ENCODE measurements at places on chromosomes 4 and X.

DNA sequence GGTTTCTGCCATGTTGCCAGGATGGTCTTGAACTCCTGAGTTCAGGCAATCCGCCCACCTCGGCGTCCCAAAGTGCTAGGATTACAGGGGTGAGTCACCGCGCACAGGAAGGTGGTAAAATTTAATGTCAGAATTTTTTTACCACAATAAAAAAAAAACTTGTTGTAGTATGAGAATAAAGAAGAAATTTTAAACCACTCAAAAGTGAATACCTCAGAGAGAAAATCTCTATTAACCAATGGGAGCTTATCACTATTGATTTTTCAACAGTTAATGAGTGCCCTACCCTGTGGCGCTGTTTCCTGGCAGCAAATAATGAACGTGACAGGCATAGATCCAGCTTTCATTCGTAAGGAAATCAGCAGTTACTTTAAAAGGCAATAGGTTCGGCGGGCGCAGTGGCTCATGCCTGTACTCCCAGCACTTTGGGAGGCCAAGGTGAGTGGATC, 32.7 kb upstream of the SLC25A4 start:
- no peak for DNase-seq

DNA sequence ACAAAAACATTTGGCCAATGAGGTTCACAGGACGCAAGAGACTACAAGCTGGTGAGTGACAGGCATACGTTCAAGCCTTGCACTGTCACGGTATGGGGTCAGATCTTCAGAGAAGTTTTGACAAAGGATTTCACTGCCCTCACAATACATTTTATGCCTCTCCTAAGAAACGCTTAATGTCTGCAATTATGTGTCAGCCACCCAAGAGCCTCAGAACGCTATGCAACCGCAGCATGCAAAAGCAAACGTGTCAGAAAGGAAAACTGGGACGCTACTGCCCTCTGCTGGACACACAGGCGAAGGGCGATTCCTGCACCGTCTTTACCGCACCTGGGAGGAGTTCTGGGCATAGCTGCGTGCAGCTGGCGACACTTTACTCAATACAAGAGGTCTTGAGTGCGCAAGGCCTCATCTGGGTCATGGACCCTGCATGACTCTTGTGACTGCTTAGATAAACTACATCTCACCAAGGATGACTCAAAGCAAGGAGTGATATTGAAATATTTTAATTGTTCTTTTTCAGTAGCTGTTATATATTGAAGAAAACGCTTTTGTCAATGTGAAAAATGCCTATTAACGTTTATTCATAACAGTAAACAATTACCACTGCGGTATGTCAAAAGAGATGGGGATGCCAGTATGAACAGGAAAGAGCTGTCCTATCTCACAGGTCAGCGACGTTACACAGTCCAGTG, 147.6 kb upstream of the FRG1 start:
- DNase-seq = peak; percentile 18

- no peak for DNase-seq
Observed at GRCh38 chr4:123417813-123418212, 21.2 kb downstream of the SPRY1 start.

DNA sequence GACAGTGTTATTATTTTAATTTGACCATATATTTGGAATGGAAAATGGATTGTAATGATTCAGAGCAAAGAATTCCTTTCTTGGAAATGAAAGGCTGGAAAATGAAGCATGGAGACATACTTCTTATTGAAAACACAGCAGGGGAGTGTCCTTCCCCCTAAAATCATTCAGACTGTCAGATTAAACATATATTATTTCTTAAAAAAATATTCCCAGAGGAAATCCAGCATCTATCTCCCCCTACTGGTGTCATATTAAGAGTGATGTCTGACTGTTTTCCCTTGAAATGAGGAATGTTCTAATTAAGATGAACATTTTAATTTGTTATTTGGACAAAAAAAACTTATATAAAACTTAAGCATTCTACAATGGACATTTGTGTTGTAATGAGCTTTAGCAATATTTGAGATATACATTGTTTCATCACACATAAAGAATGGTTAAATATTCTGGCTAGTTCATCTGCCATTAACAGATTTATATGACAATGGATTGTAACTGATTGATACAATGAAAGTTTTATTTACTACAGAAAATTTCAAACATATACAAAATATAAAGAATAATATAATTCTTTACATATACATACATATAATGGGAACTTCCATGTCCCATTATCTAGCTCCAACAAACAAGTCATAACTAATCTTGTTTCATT, 264.6 kb downstream of the SPRY1 start:
- DNase-seq = no peak

- DNase-seq = no peak
Observed at GRCh38 chr4:1239141-1239949, 9.6 kb downstream of the CTBP1 start.

DNA sequence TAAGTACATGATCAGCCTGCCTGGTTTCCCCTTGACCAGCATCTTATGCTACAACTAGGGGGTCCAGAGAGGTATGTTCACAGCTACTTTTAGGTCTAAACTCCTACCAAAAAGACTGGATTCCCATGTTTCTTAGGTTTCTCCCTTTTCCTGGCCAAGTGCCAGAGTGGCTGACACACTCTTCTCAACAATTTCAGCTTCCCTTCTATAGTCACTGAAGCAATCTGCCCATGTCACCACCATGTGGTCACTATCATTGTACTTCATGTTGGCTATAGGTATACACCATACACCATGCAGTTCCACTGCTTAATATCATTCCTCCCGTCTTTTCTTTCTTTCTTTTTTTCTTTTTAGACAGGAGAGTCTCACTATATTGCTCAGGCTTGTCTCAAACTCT, 66.9 kb downstream of the KLHL13 start:
- DNase-seq = no peak

DNA sequence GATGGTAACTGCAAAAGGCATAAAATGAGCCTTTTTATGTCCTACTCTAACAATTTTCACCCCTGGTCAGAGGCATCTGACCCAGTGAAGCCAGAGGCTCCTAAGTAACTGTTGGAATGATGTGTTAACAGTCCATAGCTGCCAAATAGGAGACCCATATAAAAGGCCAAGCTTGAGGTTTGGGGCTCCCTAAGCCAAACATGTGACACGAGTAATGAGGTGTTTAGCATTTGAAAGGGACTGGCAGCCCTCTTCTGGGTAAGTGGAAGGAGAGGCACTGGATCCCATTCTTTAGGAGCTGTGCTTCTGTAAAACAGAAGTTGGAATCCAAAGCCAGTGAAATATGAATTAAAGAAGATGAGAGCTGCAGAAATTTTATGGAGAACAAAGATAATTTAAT, 100.6 kb upstream of the PNPLA4 start:
- no peak for DNase-seq

DNA sequence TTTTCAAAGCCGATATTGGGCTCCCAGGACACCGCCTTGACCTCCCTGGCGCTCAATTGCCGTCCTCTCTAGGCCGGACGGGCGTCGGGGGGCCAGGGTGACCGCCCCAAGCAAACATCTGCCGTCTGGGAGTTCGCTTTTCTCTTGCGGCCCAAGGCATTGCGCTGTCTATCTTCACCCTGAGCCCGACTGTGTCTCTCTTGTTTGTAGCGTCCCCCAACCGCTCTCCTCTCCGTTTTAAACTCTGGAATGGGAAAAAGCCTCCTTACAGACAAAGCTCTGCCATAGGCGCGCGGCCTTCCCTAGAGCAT, 551 bp upstream of the ARX start:
- DNase-seq = no peak

GRCh38 chr4:38490753-38491446, 173.1 kb upstream of the KLF3 start:
- DNase-seq = no peak

- DNase-seq = no peak
Observed at GRCh38 chr4:2595436-2595835, 59.0 kb downstream of the FAM193A start.

GRCh38 chr4:75678965-75679364, 5.8 kb upstream of the G3BP2 start:
- DNase-seq = no peak

DNA sequence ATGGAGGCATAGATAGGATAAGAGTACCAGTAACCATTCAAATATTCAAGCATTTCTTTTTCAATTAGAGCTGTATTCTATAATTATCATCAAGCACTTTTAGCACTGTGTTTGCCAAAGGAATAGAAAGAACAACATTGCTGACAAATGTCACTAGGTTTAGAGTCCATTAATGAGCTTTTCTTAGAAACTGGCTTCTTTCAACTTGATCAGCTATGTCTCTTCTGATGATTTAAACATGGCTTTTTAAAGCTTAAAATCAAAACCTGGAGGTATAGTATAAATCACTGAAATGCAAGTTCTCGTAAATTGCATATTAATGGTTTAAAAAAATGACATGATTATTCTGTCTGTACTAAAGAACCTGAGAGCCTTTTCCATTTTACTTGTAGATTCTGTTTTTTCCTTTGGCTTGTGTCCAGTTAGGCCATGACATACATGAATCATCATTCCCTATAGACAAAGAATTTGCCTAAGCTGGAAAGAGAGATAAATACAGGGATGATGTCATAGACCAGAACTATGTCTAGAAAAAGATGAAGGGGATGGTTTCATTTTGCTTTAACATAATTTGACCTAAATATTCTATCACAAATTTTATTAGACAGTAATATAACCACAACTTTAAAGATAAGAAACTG, 340.1 kb upstream of the CTSO start:
- DNase-seq = peak; percentile 46

GRCh38 chr4:6148506-6149205, 51.7 kb downstream of the JAKMIP1 start:
- no peak for DNase-seq

DNA sequence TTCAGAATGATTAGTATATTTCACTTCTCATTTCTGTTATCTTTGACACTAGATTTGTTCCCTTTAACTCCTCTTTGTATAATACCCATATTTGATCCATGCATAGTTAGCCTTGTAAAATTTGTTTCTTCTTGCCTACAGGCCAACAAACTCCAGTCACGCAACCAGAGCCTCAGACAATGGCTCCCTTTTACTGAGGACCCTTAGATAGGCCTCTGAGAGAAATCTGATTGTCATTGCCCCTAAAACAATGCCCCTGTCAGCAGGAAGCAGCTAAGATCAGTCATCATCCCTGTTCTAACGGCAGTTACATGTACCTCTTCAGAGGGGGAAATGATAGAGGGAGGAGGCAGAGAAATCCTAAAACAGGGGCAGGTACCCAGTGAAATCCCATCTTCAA, 190.6 kb upstream of the TENT5D start:
- no peak for DNase-seq

DNA sequence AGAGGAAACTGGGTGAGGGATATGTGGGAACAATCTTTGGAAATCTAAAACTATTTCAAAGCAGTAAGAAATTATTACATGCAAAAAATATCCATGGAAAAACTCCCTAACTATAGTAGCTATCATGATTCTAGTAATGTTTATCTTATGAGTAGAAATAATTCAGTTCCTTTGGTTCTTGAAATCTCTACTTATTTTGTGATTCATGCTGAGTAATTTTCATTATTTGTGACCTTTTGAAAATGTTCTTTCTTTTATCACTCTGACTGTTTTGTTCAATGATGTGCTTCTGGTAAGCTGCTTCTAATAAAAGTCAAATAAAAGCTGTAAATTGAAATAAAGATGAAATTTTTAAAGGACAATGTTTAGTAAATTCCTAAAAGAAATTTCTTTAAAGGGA, 40.4 kb upstream of the MAGEB10 start:
- no peak for DNase-seq

- DNase-seq = no peak
Observed at GRCh38 chrX:107566604-107567262, 61.6 kb upstream of the PRPS1 start.

DNA sequence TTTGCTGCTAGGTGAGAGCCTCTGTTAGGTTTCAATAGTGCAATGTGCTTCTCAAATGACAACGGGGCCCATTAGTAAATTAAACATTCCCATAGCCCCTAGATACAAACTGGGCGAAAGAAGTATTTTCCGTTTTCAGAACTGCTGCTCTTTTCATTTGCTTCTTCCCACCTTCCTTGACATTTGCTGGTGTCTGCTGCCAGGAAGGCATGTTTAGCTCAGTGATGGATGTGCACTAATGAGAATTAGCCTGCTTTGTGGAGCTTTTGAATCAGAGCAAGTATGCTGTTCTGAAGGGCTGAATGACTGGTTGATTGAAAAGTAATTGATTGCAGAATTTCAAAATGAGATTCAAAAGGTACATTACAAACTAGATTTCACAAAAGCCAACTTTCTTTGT, 57.0 kb downstream of the SHROOM3 start:
- DNase-seq = no peak

DNA sequence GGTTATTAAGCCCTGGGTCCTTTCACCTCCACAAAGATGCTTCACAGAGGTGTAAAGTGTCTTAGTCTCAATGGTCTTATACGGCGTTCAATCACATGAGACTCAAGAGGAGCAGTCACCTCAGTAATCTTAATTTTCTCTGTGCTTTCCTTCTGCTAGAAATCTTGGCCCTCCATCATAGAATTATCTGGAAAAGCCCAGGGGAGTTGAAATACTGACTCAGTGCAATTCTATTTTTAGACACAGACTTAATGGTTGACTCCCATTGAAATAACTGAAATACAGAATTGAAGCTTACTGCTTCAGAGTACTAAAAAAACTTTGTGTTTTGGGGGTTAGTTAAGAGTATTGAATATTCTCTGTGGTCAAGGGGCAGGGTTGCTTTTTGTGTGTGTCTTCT, 94.5 kb upstream of the IL15 start:
- DNase-seq = peak; percentile 4

GRCh38 chrX:1481636-1482529, 29.2 kb upstream of the ASMTL start:
- DNase-seq = peak; percentile 65

GRCh38 chr4:10003666-10004065, 17.6 kb downstream of the SLC2A9 start:
- no peak for DNase-seq

- DNase-seq = no peak
Observed at GRCh38 chr4:7857238-7857701, 82.4 kb downstream of the AFAP1 start.

- DNase-seq = no peak
Observed at GRCh38 chrX:134548257-134549201, 88.6 kb downstream of the HPRT1 start.

DNA sequence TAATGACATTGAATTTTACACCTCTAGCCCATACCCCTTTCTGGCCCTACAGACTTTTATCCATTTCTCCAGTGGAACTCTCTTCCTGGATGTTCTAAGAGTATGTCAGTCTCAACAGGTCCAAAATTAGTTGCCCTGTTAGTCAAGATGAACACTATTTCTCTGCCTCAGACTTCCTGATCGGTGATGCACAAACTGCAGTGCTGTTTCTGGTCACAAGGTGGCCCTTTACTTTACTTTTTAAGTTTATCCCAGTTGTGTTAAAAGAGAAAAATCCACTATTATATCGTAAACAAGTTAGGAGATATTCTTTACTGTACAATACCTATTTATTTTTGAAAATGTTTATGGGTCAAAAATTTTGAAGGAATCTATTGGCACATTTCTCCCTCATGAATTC, 13.1 kb downstream of the TCEAL7 start:
- no peak for DNase-seq

Measured in brain pericyte (primary cell).